ENCODE measurements at places on chromosomes 1 and 21. TPM values are rescaled to one million over a fixed set of nuclear protein-coding genes. Genes with fewer than 3 reads are reported as not detected.

Gene PPIAL4G
- not detected for total RNA-seq

Gene KRTAP8-1
- total RNA-seq: not detected

DNA sequence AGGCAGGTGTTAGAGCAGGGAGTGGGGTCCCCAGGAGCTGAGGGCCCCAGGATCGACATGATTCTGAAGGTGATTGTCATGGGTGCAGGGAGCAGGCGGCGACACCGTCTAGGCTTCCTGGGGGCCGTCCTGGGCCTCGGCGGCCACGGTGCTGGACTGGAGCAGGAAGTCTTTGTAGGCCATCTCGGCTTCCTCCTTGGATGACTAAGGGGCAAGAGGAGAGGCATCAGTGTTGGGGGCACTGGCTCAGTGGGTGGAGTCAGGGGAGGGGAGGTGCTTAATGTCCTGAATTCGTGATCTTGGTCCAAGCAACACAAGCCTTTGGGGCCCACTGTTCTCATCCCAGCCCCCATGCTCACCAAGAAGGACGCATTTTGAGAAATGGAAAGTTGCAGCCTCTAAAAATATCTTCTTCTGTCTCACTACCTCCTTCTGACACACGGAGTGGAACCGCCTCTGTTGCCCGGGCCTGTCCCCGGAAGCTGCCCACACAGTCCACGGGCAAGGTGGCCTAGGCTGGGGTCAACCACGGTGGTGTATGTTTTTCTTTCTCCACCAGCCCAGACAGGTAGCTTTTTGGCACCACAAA lies 8.6 kb upstream of the FCMR start:
- no peak for DNase-seq

DNA sequence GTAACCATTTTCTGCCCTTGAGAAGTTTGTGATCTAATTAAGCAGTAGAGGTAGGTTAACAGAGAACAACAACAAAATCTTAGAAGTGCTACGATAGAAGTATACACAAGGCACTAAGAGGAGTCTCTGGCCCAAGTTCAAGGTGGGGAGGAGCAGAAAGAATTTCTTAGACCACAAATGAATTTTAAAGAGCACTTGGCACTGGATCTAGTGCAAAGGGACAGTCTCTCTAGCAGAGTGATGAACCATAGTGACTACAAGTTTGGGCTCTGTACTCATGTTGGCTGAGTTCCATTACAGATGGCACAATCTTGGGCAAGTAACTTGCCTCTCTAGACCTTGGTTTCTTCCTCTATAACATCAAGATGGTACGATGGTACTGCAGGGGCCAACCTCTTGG lies 33.3 kb upstream of the PIGC start:
- DNase-seq: no peak

- DNase-seq: no peak
Observed at GRCh38 chr1:157961805-157962762, 31.4 kb upstream of the KIRREL1 start.

- DNase-seq: no peak
Observed at GRCh38 chr1:36321119-36321951, 2.1 kb downstream of the EVA1B start.

GRCh38 chr1:47761974-47762373 lies 235.2 kb downstream of the TRABD2B start:
- DNase-seq: no peak

- DNase-seq: no peak
Observed at GRCh38 chr1:93965256-93965655, 56.0 kb upstream of the GCLM start.

- no peak for DNase-seq
Observed at GRCh38 chr1:243548516-243548915, 292.7 kb downstream of the SDCCAG8 start.

- DNase-seq: no peak
Observed at GRCh38 chr1:44947774-44948311, 38.6 kb downstream of the EIF2B3 start.

DNA sequence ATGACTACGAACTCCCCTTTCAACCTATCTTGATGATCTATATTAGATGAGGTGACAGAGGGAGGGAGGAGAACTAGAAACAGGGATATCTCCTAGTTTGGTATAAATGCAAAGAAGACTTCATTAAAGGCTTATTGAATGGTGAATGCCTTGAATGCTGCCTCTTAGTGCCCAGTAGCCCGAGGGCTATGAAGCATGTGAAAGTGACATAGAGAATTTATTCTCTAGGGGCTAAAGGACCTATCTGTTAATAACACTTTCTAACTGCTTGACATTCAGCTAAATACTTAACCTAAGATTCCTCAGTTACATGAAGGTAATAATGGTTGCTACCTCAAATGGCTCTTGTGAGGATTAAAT lies 764.1 kb downstream of the LTN1 start:
- DNase-seq: no peak
